Suprapubic skin (tissue), 4 donors: ENCODE measurements at places on chromosomes 6 and 20.

DNA sequence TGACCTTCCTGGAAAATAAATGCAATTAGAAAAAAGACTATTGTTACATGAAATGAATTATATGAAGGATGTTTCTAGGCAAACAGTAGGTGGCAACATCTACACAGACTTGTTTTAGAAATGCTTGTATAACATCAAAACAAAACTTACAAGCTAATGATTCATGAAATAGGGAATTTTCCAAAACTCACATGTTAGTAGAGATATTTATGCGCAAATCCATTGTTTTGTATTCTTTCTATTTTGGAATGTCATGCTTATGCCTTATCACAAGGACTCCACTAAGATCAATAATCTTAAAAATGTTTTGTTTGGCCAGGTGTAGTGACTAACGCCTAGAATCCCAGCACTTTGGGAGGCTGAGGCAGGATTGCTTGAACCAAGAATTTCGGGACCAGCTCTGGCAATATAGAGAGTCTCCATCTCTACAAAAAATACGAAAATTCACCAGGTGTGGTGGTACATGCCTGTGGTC, 32.3 kb upstream of the LGSN start:
- DNase-seq = no peak

- no peak for DNase-seq
These were observed 162.3 kb upstream of the ZNF217 start for GRCh38 chr20:53755733-53756531.

GRCh38 chr6:45688180-45688579, 310.4 kb upstream of the SUPT3H start:
- no peak for DNase-seq

- no peak for DNase-seq
These were observed 25.4 kb downstream of the ZKSCAN8 start for GRCh38 chr6:28167068-28167467.

- no peak for DNase-seq
These were observed 193.1 kb upstream of the ARG1 start for GRCh38 chr6:131379948-131380347.

DNA sequence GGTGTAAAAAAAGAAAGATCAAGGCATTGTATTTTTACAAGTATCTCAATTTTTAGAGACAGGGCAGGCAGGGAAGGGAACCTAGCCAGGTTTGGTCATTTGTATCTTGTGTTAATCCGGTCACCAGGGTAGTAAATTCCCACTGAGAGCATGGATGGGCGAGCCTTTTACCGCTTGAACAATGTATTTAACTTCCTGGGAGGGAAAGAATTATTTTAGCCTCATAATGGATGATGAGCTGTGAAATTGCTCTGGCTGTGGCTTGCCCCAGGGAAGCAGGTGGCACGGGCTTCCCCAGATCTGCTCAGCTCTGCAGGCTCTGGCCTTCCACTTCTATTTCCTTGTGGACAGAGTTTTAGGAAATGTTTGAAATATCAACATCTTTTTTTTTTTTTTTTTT, 72.9 kb downstream of the TOX2 start:
- peak; percentile 11 for DNase-seq

DNA sequence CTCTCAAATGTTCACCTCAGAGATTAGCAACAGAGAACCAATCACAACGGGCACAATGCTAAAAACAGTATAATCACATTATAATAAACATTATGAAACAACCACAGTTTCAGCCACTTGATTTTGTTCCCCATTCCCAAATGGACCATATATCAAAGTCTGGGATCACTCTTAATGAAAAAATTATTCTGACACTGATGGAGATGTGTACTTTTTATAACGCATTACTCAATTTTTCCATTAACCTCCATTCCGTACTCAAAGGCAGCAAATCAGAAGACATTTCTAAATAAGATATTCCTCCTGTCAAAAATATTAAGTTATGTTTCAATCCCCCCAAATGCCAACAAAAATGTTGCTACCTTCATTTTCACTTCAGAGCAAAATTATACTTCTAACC, 2.8 kb downstream of the CPNE1 start:
- DNase-seq = no peak
